Smooth muscle cell of bladder (primary cell): ENCODE measurements at places on chromosomes 5 and 9. TPM values are rescaled to one million over a fixed set of nuclear protein-coding genes. Genes with fewer than 3 reads are reported as not detected.

Gene ALDH7A1
- 35.4 and 49.3 TPM in 2 replicates for total RNA-seq

Gene PHF24
- total RNA-seq, result under 0.01 TPM in 1 of 2 replicates, not detected in the other

Gene PLEKHG4B
- total RNA-seq, result under 0.01 TPM in 1 of 2 replicates, not detected in the other

Gene NUDT12
- 9.2 and 10.2 TPM in 2 replicates for total RNA-seq

Gene CHSY3
- 7.7 and 14.1 TPM in 2 replicates for total RNA-seq
